Fibroblast of mammary gland (primary cell): ENCODE measurements at places on chromosomes 2 and 18.

DNA sequence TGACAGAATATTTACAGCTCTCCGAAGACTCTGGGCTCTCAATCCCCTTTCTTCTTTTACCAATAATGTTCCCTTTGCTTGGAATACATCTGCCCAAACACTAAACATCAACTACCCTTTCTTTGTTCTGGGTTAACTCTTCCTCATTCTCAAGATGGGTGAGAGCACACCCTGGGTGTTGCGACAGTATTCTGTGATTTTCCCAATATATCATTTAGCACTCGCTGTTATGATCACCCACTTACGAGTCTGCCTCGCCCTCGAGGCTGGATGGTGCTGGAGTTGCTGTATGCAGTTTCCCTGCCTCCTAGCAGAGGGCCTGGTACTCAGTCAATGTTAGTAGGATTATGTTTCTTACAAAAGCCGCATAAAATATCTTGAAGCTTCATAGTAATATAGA lies 93.2 kb downstream of the SOCS6 start:
- DNase-seq: no peak

DNA sequence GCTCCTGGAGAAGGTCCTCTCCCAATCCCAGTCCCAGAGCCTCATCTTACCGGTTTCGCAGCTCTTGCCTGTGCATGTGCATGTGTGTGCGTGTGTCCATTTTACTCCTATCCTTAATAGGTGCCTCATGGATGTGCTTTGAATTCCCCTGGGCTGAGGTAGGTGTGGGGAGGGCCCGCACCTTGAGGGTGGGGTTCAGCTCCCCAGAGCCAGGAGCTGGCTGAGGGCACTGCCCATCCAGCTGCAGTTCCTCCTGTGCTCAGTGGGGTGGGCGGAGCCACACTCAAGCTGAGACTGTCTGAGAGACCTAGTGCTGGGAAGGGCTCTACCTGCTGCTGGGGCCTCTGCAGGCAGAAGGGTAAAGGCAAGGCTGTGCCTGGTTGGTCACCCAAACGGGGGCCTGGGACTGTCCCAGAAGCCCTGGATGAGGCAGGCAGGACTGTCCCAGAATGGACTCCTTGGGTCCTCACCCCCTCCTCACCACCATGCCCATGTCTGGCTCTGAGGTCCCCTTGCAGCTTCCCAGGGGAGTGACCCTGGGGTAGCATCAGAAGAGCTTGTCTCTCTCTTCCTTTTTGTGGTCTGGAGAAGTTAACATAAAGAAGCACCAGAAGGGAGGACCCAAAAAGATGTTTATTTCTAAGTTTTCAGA lies 8.9 kb downstream of the GDF7 start:
- DNase-seq: no peak

DNA sequence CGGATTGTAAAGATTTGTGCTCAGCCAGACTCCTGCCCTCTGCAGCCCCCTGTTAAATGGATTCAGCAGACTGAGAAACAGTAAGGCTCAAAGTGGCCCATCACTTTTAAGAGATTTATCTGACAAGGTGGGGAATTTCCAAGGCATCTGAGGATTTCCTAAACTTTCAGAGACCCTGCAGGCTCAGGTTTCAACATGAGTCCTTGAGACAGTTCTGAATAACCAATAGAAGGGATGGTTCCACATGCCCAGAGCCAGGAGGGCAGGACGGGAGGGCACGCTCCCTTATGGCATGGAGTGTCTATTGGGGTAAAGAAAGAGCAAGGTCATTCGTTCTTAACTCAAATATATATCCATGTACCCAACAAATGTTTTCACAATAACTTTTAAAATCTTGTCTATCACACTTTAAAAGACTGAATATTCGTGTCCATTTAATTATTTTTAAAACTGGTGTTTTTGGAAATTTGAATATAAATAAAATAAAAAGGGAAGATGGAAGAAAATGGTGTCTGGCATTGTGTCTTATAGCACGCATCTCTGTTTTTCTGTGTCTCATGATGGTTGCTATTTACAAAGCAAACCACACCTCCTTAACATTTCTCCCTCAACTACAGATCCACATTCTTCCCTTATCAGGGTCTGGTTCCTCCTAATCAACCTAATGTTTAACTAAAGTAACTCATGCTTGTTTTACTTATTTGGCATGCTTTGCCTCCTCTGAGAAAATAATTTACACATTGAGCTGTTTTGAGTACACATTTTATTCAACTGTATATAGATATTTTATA lies 56.0 kb upstream of the DSG1 start:
- DNase-seq: no peak

- no peak for DNase-seq
These were observed 7.5 kb upstream of the YPEL5 start for GRCh38 chr2:30139131-30139870.

DNA sequence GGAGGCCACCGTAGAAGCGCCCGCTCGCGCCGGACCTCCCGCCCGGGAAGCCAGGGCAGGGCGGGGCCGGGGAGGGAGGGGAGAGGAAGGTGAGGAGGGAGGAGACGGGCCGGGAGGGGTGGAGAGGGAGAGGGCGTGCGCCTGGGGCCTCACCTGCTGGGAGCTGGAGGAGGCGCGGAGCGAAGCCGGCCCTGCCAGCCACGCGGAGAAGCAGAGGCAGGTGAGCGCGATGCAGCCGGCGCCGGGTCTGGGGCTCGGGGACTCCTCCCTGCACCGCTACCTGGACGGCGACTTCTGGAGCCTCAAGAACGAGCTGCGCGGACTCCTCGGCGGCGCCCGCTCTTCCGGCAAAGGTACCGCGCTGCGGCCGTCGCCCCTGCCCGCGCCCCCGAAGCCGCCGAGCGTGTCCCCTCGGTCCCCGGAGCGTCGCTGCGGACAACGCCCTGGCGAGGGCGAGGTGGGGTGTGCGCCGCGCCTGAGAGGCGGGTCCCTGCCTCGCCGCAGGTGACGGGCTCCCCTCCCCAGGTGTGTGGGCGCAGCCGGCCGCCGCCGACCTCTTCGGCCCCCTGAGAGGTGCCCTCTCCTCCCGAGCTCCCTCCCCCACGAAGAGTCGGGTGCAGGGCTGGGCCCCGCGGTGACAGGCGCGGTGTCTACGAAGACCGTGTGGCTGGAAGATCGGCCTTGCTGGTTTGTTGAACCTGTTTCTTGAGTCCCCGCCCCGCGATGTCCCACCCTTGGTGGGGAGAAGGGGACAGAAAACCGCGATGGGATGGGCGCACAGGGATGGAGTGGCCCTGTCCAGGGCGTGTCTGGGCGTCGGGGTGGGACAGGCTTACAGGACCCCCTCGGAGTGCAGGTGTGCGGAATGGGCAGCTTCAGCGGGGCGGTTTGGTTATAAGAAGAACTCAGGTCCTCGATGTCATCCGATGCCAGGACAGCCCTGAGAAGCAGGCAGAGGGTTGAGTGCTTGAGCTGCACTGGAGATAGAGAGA lies at the start of gene ACOXL:
ACOXL (plus strand) TSS at position 152 of the 992 bp plus-strand sequence. CDS start 35,817 bp downstream, outside the sequence.
- DNase-seq: no peak

GRCh38 chr18:70154591-70155194 lies 50.8 kb downstream of the RTTN start:
- peak; percentile 41 for DNase-seq

DNA sequence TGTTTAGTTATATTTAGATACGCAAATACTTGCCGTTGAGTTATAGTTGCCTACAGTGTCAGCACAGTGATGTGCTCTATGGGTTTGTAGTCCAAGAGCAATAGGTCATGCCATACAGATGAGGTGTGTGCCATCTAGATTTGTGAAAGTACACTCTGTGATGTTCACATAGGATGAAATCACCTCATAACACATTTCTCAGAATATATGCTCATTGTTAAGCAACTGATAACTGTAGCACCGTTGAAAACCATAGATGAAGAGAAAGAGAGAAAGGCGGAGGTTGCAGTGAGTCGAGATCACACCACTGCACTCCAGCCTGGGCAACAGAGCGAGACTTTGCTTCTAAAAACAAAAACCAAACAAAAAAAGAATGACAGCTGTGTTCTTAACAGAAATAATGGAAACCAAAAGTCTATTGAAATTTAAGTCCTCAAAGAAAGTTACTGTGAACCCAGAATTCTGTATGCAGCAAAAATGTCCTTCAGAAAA lies 9.5 kb downstream of the DGKD start:
- no peak for DNase-seq

DNA sequence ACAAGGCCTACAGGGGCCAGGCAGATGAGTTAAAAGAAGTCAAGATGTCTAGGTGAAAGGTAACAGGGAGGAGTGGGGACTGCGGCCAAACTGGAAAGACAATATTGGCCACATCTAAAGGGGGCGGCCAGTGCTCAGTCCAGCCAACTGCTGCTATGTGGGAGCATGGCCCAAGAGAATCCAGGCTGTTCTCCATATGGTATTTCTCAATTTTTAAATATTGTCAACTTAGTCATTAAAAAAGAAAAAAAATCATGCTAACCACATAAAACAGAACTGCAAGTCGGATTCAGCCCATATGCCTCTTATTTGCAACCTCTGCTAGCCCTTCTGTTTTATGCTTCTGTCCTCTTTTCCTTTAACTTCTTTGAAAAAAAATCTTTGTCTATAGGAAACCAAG lies 14.8 kb downstream of the TRABD2A start:
- DNase-seq: peak; percentile 86

GRCh38 chr2:168192839-168193616 lies 54.4 kb downstream of the STK39 start:
- DNase-seq: no peak

DNA sequence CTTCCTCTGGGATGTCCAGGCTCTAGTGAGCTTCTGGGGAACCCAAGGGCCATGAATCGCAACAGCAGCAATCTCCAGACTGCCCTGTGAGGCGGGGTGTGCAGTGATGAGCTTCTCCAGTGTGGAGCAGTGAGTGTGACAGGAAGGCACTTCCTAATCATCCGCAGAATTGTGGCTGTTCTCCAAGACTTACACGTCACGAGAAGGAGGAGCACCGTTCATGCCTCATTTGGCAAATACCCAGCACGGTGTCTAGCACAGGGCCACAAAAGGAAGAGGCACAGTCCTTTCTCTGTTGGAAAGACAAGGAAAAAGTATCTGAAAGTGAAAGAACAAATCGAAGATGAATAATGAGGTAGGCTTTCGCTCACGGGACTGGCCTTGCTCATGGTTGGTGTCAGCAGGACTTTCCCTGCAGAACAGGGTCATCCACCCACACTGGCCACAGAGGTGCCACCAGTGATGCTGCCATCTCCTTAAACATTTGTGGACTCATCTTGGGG lies 125.1 kb upstream of the HAAO start:
- peak; percentile 96 for DNase-seq

GRCh38 chr18:22020867-22021370 lies 148.5 kb upstream of the GATA6 start:
- no peak for DNase-seq

- no peak for DNase-seq
These were observed 16.6 kb downstream of the INPP5D start for GRCh38 chr2:233076749-233077148.

DNA sequence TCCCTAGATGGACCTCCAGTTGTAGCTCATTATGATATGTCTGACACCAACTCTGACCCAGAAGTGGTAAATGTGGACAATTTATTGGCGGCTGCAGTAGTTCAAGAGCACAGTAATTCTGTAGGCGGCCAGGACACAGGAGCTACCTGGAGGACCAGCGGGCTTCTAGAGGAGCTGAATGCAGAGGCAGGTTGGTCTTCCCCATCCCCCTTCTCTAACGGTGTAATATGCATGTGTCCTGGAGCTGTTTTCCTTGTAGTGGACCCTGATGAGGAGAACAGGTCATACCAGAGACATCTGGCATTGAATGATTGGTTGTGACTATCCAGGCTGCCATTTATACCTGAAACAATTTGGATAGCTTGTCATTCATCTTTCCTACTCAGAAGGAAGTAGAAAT lies 135.8 kb downstream of the HAUS1 start:
- no peak for DNase-seq

DNA sequence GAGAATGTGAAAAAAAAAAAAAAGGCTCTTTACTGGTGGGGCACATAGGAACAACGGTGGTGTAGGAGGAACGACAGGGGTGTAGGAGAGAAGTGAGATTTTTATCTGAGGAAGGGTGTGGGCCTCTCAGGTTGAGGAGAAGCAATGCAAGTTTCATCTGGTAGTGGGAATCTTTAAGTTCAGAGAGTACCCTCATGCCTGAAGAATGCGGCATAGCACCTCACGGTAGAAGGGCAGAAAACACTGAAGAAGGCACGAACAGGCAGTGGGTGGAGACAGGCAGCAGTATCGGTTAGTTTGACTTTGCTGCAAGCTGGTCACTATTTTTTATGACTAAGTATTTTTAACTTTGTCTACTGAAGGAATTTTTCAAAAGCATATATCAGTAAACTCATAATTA lies 52.2 kb upstream of the TSPYL6 start:
- DNase-seq: no peak

GRCh38 chr2:159714247-159714930 lies 2.1 kb downstream of the MARCHF7 start:
- peak; percentile 83 for DNase-seq

DNA sequence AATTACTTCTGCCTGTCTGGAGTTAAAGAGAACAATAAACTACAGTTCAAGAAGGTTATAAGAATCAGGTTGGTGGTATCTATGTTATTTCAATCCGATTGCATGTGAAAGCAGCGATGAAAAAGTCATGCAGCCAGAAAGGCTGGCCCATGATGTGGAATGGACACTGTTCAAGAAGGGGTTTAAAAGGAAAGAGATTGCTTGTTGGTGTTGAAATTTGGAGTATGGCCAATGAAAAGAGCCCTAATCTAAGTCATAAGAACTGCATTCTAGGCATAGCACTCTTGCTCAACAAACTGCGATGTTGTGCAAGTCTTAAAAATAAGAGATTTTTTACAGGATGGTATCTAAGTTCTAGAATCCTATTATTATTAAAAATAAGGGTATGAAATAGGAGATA lies 61.3 kb downstream of the EFEMP1 start:
- DNase-seq: peak; percentile 98

- peak; percentile 51 for DNase-seq
These were observed 100.6 kb downstream of the LAMA1 start for GRCh38 chr18:7017013-7017412.

- DNase-seq: no peak
These were observed 535.2 kb downstream of the METTL4 start for GRCh38 chr18:2036086-2036485.

GRCh38 chr2:172901913-172902312 lies 166.3 kb downstream of the RAPGEF4 start:
- no peak for DNase-seq

DNA sequence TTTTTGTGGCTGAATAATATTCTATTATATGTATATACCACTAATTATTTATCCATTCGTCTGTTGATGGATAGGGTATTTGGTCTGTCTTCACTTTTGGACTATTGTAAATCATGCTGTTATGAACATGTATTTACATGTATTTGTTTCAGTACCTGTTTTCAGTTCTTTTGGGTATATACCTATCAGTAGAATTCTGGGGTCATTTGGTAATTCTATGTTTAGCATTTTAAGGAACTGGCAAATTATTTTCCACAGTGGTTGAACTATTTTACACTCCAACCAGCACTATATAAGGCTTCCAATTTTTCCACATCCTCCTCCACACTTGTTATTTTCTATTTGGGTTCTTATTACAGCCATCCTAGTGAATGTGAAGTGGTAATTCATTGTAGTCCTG lies 12.4 kb upstream of the TANK start:
- DNase-seq: no peak

GRCh38 chr2:159497256-159497655 lies 119.1 kb downstream of the BAZ2B start:
- peak; percentile 91 for DNase-seq
